ENCODE measurements at places on chromosomes 3 and 15. TPM values are rescaled to one million over a fixed set of nuclear protein-coding genes. Genes with fewer than 3 reads are reported as not detected.

CHRFAM7A gene
- total RNA-seq = not detected

MUC20 gene
- total RNA-seq = not detected

SUSD5 gene
- total RNA-seq = 4.6 TPM

DLEC1 gene
- not detected for total RNA-seq

MYZAP gene
- total RNA-seq = 0.24 TPM

TICRR gene
- 9.0 TPM for total RNA-seq

LINS1 gene
- total RNA-seq = 23.2 TPM

DNA sequence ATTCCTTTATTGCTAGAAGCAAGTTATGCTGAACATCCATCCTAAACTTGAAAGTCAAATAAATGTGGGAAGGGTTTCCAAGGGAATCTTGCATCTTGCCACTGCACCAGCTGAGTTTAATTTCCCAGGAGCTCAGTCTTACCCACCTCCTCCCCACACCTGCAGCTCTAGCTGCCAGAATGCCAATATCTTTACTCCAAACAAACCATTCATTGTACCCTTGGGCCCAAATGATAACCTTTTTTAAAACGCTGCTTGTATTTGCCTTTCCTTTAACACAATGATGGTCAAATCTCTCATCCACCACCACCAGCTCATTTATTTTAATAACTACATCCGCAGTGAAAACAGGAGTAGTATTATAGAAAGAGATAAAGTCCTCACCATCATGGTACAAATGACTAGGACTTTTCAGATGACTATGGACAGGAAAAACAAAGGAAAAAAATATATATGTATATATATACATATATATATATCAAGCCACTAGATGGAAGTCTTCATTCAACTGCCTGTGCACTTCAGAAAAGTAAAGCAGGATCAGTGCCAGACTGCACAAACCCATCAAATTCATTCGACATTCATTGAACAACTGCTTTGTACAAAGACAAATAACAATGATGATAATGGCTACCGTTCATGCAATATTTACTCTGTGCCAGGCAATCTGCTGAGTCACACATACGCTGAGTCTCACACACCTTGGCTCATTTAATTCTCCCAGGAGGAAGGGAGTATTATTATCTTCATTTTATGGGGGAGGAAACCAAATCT, 44.0 kb downstream of the BFSP2 start:
- no peak for DNase-seq

GRCh38 chr15:93288728-93289294, 199.8 kb upstream of the RGMA start:
- no peak for DNase-seq

GRCh38 chr15:81531109-81531592, 157.1 kb upstream of the TMC3 start:
- peak; percentile 54 for DNase-seq

- peak; percentile 47 for DNase-seq
Measured at GRCh38 chr3:73437828-73438227, 186.9 kb downstream of the PDZRN3 start.

DNA sequence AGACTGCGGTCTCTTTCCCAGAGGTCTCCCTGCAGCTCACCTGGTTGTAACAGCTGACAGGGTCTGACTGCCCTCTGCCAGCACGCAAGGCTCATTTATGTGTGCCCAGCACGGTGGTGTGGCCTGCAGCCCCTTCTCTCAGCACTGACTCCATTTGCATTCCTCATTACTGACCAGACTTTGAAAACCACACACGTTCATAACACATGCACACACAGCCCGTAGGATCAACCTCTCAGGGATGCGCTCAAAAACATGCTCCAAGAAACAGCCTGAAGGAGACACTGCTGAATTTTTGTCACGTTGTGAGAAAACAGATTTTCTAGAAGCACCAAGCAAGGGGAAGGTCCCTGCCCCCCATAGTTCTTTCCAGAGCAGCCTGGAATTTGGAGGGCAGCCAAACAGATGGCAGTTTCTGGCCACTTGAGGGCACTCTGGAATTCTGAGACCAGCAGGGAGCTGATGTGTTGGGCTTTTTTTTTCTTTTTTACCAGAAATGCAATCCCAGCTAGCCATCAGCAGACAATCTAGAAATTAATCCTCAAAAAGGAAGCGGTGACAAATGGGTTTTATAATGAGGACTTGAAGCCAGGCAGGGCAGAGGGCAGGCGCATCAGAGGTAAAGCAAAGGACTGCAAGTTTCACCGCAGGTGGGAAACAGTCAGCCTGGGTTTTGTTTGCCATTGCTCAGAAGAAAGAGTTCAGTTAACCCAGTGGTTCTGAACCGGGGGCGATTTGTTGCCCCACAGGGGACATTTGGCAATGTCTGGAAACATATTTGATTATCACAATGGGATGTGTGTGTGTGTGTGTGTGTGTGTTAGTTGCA, 170.5 kb upstream of the PROK2 start:
- peak; percentile 86 for DNase-seq

DNA sequence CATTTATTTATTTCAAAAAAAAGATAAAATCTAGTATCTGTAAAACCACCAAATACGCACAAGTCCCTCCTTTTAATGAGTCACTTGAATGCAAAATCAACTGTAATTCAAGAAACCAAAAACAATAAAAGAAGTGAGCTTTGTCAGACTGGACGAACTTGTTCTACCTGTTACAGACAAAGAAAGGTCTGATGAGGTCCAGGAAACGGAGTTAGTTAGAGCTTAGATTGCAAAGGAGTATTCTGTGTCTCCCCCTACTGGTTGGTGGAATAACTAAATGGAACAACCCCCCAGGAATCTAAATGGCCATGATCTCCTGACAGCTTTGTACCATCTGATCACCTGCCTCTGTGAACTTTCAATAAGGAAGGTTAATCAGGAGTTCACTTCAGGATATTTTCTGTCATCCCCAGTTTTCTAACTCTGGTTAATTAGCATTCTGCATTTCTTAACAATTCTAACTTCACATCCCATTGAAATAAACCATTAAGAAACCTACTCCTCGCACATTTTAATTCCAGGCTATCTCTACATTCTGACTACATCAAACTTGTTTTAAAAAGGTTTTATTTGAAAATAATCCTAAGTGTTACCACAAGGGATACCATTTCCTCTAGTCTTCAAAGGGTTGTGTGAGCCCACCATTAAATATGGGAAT, 333.0 kb upstream of the SATB1 start:
- peak; percentile 7 for DNase-seq

DNA sequence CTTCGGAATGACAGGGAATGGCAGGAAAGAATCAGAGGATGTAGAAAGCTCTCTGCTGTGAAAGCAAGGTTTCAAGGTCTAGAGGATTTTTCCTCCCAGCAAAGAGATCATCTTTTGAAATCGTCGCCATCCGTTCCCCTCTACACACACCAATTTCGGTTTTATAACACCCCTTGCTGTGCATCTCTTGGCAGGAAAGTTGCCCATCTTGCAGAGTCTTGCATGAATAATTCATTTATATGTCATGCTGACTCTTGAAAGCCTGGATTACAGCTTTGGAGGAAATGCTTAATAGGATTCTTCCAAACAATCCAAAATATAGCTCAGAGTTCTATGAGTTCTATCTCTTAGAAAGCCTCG, 262.7 kb downstream of the CHL1 start:
- DNase-seq = no peak

DNA sequence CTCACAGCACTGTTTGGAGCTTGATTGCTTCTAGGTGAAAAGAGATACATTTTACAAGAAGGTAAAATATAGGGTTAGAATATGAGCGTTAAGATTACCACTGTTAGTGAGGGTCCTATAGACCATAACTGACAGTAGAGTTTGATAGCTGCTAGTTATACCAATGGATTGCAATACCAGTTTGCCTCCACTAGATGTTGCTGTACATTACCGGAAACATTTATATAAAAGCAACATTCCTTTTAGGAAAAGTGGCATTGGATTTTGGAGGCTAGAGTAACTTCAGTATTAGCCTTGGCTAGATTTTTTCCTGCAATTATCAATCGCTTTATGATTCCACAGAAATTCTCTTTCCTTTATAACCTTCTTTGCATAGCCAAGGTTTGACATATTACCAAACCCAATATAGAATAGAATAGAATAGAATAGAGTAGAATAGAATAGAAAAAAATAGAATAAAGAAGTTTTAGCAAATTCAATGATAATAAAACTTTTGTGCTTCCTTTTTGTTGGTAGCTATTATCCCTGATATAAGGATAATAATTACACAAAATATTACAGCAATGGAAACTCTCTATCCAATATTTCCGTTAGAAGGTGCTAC, 1093.6 kb upstream of the ALCAM start:
- peak; percentile 39 for DNase-seq

DNA sequence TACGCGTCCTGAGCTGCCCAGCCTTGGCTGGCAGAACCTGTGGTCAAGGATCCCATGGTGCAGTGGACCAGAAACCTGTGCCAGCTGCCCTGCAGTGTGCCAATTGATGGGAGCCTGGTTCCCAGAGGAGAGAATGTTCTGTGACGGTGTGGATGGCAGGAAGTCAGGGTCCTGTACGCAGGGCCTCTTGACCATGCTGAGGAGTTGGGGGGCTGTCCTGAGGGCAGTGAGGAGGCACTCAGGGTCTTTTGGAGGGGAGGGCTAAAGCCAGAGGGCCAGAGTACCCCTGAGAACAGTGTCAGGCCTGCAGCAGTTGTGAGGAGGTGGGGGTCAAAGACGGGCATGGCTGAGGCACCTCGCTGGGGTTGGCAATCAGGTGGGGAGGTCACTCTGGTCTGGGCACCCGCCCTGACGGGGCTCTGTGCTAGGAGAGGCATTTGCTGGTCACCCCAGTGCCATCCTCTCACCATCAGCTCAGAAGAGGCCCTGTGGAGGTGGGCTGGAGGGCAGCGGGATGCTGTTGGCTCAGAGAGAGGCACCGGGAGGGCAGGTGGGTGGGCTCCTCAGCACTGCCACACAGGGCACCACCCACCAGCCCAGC, 61.0 kb downstream of the SCN5A start:
- no peak for DNase-seq

DNA sequence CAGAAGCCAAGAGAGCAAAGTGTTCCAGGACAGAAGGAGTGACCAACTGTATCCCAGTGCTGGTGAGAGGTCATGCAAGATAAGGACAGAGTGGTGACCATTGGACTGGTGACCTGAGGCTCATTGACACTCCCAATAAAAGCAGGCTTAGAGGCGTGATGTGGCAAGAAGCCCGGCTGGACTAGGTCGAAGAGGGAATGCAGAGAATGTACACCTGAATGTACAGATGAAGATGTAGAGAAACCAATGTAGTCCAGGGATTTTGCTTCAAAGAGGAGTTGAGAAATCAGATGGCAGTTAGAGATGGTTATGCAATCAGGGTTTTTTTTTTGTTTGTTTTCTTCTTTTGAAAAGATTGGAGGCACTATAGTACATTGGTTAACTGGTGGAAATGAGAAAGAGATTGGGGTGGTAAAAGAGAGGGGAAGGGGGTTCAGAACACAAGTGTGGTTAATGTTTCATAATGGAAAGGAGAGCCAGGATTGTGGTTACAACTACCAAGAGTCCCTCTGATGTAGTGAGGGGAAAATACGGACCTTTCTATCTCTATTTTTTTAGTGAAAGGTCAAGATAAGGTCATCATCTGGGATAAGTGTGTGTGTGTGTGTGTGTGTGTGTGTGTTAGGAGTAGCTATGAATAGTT, 23.3 kb downstream of the ST3GAL6 start:
- peak; percentile 33 for DNase-seq

- DNase-seq = no peak
Measured at GRCh38 chr3:185049710-185050109, 103.2 kb downstream of the C3orf70 start.
